ENCODE measurements at places on chromosomes 3 and 15. TPM values are rescaled to one million over a fixed set of nuclear protein-coding genes. Genes with fewer than 3 reads are reported as not detected.

Gene OIP5
- total RNA-seq: 0.71 TPM

GRCh38 chr3:132445817-132446216, 28.5 kb downstream of the DNAJC13 start:
- H3K36me3 ChIP-seq: no peaks in the 10 kb centered on the region
- peaks cover 13% of the 10 kb centered on the region for H3K4me1 ChIP-seq

DNA sequence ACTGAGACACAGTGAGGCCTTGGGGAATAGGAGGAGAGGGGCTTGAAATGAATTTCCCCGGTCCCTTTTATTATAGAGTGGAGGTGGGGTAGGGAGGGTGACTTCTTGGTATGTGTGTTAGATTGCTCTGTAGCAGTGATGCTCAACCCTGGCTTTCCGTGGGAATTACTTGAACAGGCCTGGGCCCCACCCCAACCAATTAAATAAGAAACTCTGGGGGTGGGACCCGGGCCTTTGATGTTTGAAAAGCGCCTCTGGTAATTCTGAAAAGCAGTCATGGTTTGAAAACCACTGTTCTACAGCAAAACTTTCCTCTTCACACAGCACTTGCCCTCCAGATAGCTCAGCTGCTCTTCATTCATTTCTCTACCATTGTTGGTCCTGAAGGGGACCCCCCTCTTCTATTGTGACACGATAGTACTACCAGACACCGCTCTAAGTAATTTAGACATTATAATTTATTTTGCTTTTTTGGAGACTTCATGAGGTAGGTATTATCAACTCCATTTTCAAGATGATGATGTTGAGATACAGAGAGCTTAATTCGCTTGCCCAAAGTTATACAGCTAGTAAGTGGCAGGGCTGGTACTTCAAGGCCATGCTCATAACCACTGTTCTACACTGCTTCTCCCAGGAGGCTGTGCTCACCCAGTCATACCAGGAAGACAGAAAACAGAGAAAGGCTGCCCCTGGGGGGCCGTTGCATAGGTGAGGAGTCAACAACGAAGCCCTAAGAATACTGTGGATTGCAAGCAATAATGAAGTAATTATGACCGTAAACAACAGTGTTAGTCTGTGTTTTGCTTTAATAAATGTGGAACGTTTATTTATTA, 176.2 kb downstream of the PEX5L start:
- H3K27ac ChIP-seq: no peak overlapping the region
- no peak overlapping the region for H3K4me3 ChIP-seq

Gene CCRL2
- total RNA-seq: 18.9 TPM

DNA sequence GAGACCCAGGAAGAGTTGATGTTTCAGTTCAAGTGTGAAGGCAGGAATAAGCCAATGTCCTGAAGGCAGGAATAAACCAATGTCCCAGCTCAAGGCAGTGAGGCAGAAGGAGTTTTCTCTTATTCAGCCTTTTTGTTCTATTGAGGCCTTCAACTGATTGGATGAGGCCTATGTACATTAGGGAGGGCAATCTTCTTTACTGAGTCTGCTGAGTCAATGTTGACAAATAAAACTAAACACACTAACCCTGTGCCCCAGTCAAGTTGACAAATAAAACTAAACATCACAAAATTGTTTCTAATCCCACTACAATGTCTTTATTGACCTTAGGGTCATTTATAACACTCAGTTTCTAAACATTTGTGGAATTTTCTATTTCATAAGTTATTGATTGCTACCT, 100.0 kb downstream of the CACNA2D3 start:
- H3K4me1 ChIP-seq: no peaks in the 10 kb centered on the region
- DNase-seq: no peak
- H3K36me3 ChIP-seq: no peaks in the 10 kb centered on the region

- H3K27ac ChIP-seq: no peak overlapping the region
- no peak overlapping the region for H3K4me3 ChIP-seq
- H3K4me1 ChIP-seq: no peaks in the 10 kb centered on the region
- no peaks in the 10 kb centered on the region for H3K36me3 ChIP-seq
- H3K27me3 ChIP-seq: no peaks in the 10 kb centered on the region
Observed at GRCh38 chr15:89551550-89551949, 23.7 kb upstream of the TICRR start.

Gene KBTBD8
- 4.8 TPM for total RNA-seq

DNA sequence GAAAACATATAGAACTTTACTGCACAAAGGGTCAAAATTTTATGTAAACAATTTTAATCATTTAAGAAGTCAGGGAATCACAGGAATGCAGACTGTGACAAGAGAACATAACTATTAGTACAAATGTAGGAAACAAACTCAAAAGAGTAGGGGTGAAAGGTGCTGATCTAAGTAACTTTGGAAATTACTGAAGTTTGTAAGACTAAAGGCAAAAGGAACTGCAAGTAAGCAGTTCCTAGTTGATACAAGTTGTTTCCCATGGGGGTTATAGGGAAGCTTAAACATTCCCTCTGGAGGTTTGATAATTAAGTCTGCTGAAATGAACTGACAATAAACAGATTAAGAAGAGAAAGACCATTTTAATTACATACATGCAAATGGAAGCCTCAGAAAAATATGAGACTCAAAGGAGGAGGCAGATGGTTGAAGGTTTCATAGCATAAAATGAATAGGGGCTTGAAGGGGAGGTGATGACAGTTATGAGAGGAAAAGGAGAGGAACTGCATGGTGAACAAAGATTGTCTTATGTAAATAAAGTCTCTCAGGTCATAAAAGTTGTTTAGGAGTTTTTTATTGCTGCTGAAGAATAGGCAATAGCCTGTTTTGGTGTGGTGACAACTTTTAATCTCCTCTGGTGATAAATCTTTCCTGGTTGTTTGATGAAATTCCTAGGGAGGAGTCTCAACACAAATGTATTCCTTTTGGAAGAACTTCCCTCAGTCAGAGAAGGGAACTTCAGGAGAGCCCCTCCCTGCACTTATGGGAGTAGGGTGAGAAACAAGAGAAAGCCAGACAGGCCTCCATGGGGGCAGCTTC, 17.1 kb downstream of the SETMAR start:
- no peak overlapping the region for H3K27ac ChIP-seq
- H3K4me1 ChIP-seq: peaks cover 23% of the 10 kb centered on the region
- H3K36me3 ChIP-seq: peaks cover 3% of the 10 kb centered on the region
- no peak overlapping the region for H3K4me3 ChIP-seq
- no peak for DNase-seq
- no peaks in the 10 kb centered on the region for H3K27me3 ChIP-seq

- DNase-seq: no peak
- H3K4me1 ChIP-seq: no peaks in the 10 kb centered on the region
- H3K27me3 ChIP-seq: no peaks in the 10 kb centered on the region
Observed at GRCh38 chr15:25345943-25346342, 92.9 kb downstream of the UBE3A start.

Gene POPDC2
- total RNA-seq: 3.0 TPM

Measured in lung (tissue), 17 donors.